ENCODE measurements at places on chromosomes 3 and 15. TPM values are rescaled to one million over a fixed set of nuclear protein-coding genes. Genes with fewer than 3 reads are reported as not detected.

GRCh38 chr3:74066456-74066855 lies 441.7 kb upstream of the PDZRN3 start:
- H3K4me3 ChIP-seq = no peak overlapping the region
- H3K4me1 ChIP-seq = peaks cover 2% of the 10 kb centered on the region
- H3K27ac ChIP-seq = no peak overlapping the region
- no peak for DNase-seq
- peaks cover 13% of the 10 kb centered on the region for H3K27me3 ChIP-seq

UTS2B gene
- 0.90 TPM for total RNA-seq

DNA sequence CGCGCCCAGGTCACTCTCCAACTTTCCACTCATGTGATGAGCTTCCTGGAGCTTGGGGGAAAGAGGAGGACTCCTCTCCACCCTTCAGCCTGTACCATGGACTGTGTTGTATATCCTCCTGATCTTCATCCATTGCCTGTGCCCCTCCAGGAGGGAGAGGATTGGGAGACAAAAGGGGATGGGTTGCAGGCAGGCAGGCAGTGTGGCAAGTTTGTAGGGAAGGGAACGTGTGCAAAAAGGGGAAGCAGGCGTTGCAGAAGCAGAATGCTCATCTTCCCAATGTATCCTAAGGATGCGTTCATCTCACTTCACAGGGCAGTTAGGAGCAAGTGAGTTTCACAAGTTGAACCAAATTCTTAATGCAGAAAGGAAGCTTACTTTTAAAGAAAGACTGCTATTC lies 28.1 kb upstream of the GHSR start:
- peaks cover 5% of the 10 kb centered on the region for H3K36me3 ChIP-seq
- H3K27me3 ChIP-seq = peaks cover 4% of the 10 kb centered on the region
- no peak for DNase-seq
- H3K27ac ChIP-seq = no peak overlapping the region

- H3K27me3 ChIP-seq = peaks cover 2% of the 10 kb centered on the region
- H3K4me1 ChIP-seq = peaks cover 10% of the 10 kb centered on the region
- peak overlapping the region; percentile 74 for H3K27ac ChIP-seq
Measured at GRCh38 chr15:38793206-38793810, 228.7 kb upstream of the RASGRP1 start.

DNA sequence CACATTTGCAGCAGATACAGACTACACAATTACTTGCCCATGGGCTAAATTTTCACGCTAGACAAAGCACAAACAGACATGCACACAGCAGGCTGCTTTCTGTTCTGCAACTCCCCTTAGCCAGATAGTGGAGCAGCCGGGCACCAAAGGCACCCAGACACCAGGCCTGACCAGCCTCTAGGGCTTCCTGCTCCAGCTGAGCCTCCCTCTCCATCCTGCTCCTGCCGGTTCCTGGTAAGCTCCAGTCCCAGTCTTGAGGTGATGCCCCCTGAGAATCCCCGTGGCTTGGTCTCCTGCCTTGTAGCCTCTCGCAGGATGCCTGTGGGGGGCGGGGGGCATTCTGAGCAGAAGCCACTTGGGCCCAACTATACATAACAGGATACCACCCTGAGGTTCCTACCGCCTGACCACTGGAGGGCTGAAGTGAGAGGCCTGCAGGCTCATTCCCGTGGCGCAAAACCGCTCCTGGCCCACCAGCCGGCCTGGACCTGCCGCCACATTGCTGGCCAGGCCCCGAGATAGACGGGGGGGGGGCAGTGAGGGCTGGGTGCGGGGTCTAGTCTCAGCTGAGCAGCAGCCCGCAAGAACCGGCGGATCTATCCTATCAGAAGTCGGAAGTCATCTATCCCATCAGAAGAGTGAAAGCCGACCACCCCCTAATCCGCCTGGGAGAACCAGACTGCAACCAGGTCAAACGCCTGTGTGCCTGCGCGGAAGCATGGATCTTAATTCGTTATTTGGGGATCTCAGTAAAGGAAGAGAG lies 3.9 kb downstream of the FOXL2 start:
- H3K4me3 ChIP-seq = no peak overlapping the region
- DNase-seq = no peak
- no peak overlapping the region for H3K27ac ChIP-seq
- peaks cover 94% of the 10 kb centered on the region for H3K27me3 ChIP-seq
- no peaks in the 10 kb centered on the region for H3K36me3 ChIP-seq
- peaks cover 18% of the 10 kb centered on the region for H3K4me1 ChIP-seq

ZMYND10 gene
- total RNA-seq = 0.54 TPM

GRCh38 chr15:88838667-88839066 lies 35.4 kb downstream of the ACAN start:
- H3K27me3 ChIP-seq = peaks cover 12% of the 10 kb centered on the region
- H3K27ac ChIP-seq = no peak overlapping the region
- peaks cover 2% of the 10 kb centered on the region for H3K4me1 ChIP-seq

CFAP91 gene
- total RNA-seq = 10.9 TPM

DNA sequence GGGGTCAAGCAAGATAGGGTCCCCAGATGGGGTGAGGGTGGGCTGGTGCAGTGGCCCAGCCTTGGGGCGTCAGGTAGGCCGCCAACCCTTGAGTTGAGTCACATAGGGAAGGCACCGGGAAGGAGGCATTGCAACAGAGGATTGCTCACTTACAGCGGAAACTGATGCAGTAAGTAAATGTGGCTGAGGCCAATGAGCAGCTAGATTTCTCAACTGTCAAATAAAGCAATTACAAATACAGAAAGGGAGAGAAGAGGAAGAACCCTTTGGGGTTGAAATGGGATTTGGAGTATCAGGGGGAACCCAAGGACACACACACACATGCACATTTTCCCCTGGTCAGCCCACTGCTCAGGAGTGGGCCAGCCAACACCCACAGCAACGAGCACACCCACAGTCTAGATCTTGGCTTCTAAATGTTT lies 44.0 kb downstream of the CHSY1 start:
- DNase-seq = no peak
- H3K4me3 ChIP-seq = no peak overlapping the region

ATP13A4 gene
- total RNA-seq = 2.0 TPM

DNA sequence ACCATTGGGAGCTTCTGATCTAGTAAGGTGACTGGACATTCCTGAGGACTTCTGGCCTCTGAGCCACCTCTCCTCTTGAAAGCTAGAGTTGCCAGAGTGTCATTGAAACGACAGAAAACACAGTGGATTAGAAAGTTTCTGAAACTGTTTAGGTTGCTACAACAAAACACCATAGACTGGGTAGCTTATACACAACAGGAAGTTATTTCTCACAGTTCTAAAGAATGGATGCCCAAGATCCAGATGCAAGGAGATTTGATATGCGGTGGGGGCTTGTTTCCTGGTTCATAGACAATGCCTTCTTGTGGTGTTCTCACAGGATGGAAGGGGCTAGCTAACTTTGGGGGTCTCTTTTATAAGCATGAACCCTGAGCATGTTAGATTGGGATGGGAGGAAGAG lies 43.3 kb upstream of the ZNF385D start:
- DNase-seq = no peak
- no peaks in the 10 kb centered on the region for H3K27me3 ChIP-seq
- H3K27ac ChIP-seq = no peak overlapping the region
- peaks cover under 1% of the 10 kb centered on the region for H3K36me3 ChIP-seq

TUSC7 gene
- not detected for total RNA-seq

SLC9A9 gene
- 2.7 TPM for total RNA-seq

GRCh38 chr3:47019201-47019600 lies 39.7 kb downstream of the NBEAL2 start:
- peaks cover 16% of the 10 kb centered on the region for H3K36me3 ChIP-seq
- H3K27ac ChIP-seq = no peak overlapping the region
- H3K4me3 ChIP-seq = no peak overlapping the region
- DNase-seq = no peak
- H3K27me3 ChIP-seq = no peaks in the 10 kb centered on the region
- H3K4me1 ChIP-seq = peaks cover 12% of the 10 kb centered on the region

- H3K4me1 ChIP-seq = peaks cover 49% of the 10 kb centered on the region
- H3K4me3 ChIP-seq = peak overlapping the region; percentile 80
- DNase-seq = peak; percentile 48
- peaks cover 12% of the 10 kb centered on the region for H3K36me3 ChIP-seq
Measured at GRCh38 chr3:149969110-149969939, 1.4 kb downstream of the PFN2 start.

BCHE gene
- total RNA-seq = 6.4 TPM

DNA sequence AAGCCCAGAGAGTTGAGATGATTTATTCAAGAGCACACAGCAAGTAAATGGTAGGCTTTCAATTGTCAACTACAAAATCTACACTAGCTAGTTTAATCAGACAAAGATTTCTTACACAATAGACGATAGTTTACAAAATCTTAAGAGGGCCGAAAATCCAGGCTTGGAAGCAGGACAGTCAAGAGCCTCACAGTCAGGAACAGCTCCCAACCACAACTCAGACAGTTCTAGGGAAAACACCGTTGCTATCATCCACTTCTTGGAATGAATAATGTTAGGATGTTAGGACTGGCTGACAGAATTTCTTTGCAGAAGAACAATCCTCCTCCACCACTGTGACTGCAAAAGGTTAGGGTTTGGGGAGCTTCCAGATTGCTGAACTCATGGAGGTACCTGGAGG lies 290.8 kb upstream of the ZPLD1 start:
- peak overlapping the region; percentile 6 for H3K27ac ChIP-seq
- DNase-seq = no peak
- H3K4me1 ChIP-seq = peaks cover 36% of the 10 kb centered on the region
- H3K4me3 ChIP-seq = no peak overlapping the region
- H3K36me3 ChIP-seq = peaks cover 4% of the 10 kb centered on the region
- no peaks in the 10 kb centered on the region for H3K27me3 ChIP-seq

NKIRAS1 gene
- total RNA-seq = 8.7 TPM

DNA sequence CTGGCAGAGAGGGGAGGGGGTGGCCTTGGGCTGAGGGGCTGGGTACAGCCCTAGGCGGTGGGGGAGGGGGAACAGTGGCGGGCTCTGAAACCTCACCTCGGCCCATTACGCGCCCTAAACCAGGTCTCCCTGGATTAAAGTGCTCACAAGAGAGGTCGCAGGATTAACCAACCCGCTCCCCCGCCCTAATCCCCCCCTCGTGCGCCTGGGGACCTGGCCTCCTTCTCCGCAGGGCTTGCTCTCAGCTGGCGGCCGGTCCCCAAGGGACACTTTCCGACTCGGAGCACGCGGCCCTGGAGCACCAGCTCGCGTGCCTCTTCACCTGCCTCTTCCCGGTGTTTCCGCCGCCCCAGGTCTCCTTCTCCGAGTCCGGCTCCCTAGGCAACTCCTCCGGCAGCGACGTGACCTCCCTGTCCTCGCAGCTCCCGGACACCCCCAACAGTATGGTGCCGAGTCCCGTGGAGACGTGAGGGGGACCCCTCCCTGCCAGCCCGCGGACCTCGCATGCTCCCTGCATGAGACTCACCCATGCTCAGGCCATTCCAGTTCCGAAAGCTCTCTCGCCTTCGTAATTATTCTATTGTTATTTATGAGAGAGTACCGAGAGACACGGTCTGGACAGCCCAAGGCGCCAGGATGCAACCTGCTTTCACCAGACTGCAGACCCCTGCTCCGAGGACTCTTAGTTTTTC lies 4.9 kb downstream of the ISL2 start:
- H3K4me1 ChIP-seq = peaks cover 47% of the 10 kb centered on the region
- no peaks in the 10 kb centered on the region for H3K36me3 ChIP-seq
- H3K27ac ChIP-seq = peak overlapping the region; percentile 56
- H3K4me3 ChIP-seq = peak overlapping the region; percentile 45

GOLGA8J gene
- total RNA-seq = not detected

WNT7A gene
- total RNA-seq = 0.99 TPM

- no peak overlapping the region for H3K4me3 ChIP-seq
- no peaks in the 10 kb centered on the region for H3K27me3 ChIP-seq
- peaks cover 4% of the 10 kb centered on the region for H3K4me1 ChIP-seq
- no peaks in the 10 kb centered on the region for H3K36me3 ChIP-seq
Measured at GRCh38 chr3:41450416-41451231, 251.3 kb downstream of the CTNNB1 start.

DNA sequence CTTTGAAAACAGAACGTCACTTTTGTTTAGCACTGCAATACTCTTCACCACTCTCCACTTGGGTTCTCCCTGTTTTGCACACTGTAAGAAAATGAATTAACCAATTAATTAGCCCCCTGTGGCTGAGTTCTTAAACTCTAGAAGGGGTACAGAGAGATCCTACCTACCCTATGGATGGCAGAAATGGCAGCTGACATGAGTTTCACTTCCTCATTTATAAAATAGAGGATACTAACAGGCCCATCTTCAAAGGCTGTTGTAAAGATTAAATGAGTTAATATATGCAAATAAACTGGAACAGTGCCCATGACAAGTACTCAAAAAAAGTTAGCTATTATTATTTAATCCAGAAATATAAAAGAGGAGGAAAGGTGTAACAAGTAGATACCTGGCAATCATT lies 36.9 kb downstream of the SUCLG2 start:
- DNase-seq = no peak
- H3K27me3 ChIP-seq = no peaks in the 10 kb centered on the region
- H3K36me3 ChIP-seq = peaks cover 12% of the 10 kb centered on the region
- H3K4me1 ChIP-seq = peaks cover 12% of the 10 kb centered on the region

CPEB1 gene
- total RNA-seq = 0.69 TPM

SNURF gene
- 27.0 TPM for total RNA-seq

GRCh38 chr3:156675830-156676767 lies 1.7 kb downstream of the TIPARP start:
- no peak for DNase-seq
- H3K27me3 ChIP-seq = no peaks in the 10 kb centered on the region
- H3K27ac ChIP-seq = peak overlapping the region; percentile 86
- H3K4me1 ChIP-seq = peaks cover 32% of the 10 kb centered on the region

ACVR2B gene
- total RNA-seq = 45.5 TPM

GRCh38 chr3:141900343-141900742 lies 23.9 kb downstream of the ATP1B3 start:
- no peaks in the 10 kb centered on the region for H3K27me3 ChIP-seq
- no peaks in the 10 kb centered on the region for H3K4me1 ChIP-seq
- peaks cover 46% of the 10 kb centered on the region for H3K36me3 ChIP-seq
- DNase-seq = no peak
- no peak overlapping the region for H3K27ac ChIP-seq

- H3K27me3 ChIP-seq = peaks cover 4% of the 10 kb centered on the region
- DNase-seq = no peak
- peak overlapping the region; percentile 52 for H3K4me3 ChIP-seq
- no peaks in the 10 kb centered on the region for H3K36me3 ChIP-seq
- peaks cover 28% of the 10 kb centered on the region for H3K4me1 ChIP-seq
Measured at GRCh38 chr15:31214158-31214863, 112.3 kb upstream of the KLF13 start.

IL1RAP gene
- total RNA-seq = 13.9 TPM

CCR4 gene
- 0.07 TPM for total RNA-seq

GOLGA8G gene
- total RNA-seq = not detected

COL7A1 gene
- total RNA-seq = 15.0 TPM
